A549 treated with GW870086 at 1 μM for 4 hours (cell line): ENCODE measurements at places on chromosomes 12 and 14. TPM values are rescaled to one million over a fixed set of nuclear protein-coding genes. Genes with fewer than 3 reads are reported as not detected.

Gene CPM
- total RNA-seq = 4.1 to 6.3 TPM (median 5.5 TPM) in 5 replicates

Gene RNASE7
- not detected in 5 replicates for total RNA-seq

Gene SPATS2
- total RNA-seq = 24.8 to 33.6 TPM (median 33.1 TPM) in 5 replicates

Gene NGB
- not detected in 5 replicates for total RNA-seq
